Stimulated activated CD8-positive, alpha-beta memory T cell treated with anti-CD3 and anti-CD28 coated beads, Interleukin-7, amount 100 ng/mL, for 1 hour (primary cell): ENCODE measurements at places on chromosomes 3 and 15.

DNA sequence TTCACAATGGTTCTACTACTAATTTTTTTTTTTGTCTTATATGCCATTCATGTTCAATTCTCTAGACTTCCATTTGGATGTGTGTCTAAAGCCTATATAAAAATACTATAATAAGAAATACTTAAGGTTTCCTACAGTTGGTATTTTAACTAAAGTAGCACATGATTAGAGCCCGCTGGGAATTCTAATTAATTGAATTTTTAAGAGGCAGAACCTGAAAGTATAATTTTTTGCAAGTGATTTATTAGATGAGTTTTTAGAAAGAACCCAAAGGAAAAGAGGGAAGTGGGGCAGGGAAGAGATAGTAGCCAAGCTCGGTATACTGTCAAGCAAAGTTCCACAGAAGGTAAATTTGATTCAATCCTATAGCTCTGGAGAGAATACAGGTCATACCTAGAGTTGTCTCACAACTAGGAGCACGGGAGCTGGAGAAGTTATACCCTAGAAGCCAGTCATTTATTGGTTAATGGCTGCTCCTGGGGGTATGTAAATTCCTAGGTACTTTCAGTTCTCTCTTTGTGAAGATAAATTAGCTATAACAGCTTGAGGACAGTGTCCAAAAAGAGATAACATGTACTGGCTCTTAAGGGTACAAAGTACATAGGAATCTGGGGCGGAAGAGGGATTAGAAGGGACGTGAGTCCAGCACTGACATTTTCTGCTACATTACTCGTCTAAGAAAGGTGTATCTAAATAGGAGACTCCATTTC, 225.6 kb downstream of the CNTN6 start:
- no peak for DNase-seq

DNA sequence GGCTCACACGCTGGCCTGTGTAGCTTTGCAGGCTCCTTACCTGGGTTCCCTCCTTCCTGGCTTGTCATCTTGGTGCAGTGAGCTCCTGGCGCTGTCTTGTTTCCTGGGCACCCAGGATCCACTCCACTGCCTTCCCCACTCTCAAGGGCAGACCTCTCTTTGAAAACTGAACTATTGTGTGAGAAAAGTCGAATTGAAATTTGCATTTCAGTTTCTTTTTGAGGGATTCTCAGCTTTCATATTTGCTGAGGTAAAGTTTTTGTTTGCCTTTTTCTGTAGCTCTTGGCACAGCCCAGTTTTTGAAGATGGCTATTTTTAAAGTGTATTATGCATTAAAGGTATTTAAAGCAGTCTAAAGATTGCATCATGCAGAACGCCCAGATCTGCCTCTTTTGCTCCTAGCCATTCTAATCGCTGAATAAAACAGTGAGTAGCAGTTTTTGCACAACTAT, 70.1 kb downstream of the CCK start:
- DNase-seq: no peak

DNA sequence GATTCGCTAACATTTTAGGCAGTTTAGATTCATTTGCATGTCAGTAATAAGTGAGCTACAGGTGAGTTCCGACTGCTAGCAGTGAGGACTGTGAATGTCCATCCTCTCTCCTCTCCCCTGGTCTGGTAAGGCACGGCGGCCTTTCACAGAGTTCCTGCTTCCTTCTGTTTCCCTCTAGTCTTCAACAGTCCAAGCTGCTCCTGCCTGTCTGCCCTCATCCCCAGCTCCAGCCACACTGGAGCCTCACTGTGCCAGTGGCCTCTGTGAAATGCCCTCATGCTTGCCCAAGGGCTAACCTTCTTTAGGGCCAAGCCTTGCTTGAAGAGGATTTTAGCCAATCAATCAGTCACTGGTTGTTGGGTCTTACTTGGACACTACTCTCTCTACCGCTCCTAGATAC, 145.8 kb upstream of the BHLHE40 start:
- no peak for DNase-seq

DNA sequence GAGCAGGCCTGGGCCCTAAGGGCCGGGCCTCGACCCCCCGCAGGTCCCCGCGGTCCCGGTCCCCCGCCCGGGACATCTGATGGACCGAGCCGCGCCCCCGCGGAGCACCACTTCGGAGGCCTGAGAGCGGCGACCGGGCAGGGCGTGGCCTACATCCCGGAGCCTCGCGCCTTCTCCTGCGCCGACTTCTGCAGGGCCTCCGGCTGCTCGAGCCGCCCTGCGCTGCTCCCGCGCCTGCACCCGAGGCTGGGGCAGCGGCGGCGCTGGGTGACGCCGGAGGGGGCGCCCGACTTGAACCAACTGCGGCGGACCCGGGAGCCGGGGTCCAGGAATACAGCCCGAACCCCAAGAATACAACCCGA, 14.9 kb upstream of the GP9 start:
- no peak for DNase-seq

GRCh38 chr3:187044206-187044605, 95.1 kb downstream of the RPL39L start:
- no peak for DNase-seq

DNA sequence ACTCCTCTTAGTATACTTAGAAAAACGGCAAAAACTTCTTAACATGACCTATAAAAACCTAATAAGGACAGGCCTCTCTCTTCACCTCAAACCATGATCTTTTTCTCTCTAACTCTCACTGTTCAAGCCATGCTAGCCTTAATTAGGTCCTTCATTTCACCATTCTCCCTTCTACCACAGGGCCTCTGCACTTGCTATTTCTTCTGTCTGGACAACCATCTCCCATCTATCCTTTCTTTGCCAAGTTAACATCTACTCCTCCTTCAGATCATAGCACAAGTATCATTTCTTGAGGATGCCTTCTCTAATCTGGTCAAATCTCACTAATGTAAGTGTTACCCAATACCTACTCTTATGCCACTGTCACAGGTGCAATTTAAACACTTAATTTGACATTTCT, 39.1 kb downstream of the TMCC1 start:
- no peak for DNase-seq

DNA sequence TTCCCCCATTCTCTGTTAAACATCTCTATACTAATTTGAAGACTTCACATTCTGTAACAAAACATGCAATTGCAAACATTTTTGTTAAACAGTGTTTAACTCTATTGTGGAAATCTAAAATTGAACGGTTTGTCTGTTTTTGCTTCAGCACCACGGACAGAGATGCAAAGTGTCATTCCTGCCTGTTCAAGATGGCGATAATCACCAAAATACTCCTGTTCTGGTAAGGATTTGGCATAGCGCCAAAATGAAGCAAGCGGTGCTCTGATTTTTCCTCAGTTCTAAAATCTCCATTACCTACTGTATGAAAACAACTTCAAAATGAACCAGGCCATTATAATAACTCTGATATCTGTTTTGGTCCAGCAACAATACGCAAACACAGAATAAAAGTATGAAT, 129.7 kb upstream of the TUSC7 start:
- no peak for DNase-seq

DNA sequence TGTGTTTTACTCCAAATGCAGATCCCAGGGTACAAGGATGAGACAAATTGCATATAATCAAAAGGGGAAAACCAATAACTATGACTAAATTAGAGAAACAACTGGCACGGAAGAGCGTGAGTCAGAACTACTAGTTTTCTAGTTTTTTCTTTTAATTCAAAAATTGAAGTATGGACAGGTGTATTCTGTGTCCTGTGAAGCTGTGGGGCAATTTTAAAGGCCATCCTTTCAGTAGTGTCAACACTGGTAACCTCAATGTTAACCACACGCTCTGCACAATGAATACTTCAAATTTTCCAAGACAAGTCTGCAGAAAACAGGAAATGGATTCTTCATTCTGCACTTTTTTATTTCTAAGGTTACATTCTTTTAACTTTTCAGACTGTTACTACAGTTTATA, 32.5 kb upstream of the GOLGA8A start:
- no peak for DNase-seq

DNA sequence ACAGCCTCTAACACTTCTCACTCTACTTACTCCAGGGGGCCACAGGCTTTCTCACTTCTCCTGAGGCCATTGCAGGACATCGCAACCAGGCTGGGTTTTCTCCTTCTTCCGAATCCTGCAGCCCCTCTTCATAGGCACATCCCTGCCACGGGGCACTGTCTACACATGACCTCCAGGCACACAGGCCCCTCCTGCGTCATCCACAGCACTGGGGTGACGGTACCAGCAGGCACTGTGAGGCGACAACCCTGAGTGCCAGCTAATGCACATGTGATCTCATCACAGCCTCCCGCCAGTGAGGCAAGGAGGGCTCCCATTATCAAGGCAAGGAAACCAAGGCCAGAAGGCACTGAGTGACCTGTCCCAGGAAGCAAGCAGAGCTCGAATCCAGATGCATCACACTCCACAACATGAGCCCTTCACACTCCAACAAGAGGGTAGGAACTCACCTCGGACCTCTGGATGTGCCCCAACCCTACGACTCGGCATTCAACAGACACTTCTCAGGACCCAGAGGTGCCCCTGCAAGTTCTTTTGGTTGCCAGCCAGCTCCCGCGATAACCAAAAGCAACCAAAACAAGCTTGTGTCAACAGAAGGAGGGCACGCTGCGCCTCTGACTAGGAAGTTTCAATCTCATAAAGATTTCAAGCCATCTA, 16.7 kb downstream of the FAM174B start:
- DNase-seq: no peak

GRCh38 chr3:152818027-152818426, 16.9 kb upstream of the P2RY1 start:
- no peak for DNase-seq

DNA sequence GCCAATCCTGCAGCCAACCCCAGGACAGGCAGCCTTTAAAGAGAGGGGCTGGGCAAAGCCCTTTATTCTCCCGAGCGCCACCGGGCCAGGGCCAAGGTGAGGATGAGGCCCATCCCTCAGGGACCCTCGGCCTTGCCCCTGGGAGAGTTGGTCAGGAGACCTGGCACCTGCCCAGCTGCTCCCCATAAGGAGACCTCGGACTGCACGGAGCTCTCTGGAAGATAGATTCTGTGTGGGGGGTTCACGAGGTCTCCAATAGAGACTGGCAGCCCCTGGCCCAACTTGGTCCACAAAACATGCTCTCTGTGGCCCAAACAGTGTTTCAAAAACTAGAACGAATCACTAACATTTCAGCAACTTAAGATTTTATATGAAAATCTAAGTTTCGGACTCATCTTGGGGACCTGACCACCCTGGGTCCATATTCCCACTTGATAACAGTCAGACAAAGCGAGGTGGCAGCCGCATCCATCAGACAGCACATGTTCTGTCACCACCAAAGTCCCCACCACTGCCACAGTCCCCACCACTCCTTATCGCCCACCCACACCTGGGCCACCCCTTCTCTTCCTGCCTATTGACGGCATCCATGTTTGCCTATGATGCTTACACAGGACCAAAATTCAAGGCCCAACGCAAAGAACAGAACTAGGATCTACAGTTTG, 114.4 kb upstream of the RPL32 start:
- DNase-seq: no peak

- no peak for DNase-seq
These were observed 133.3 kb downstream of the SUCLG2 start for GRCh38 chr3:67521053-67521646.

DNA sequence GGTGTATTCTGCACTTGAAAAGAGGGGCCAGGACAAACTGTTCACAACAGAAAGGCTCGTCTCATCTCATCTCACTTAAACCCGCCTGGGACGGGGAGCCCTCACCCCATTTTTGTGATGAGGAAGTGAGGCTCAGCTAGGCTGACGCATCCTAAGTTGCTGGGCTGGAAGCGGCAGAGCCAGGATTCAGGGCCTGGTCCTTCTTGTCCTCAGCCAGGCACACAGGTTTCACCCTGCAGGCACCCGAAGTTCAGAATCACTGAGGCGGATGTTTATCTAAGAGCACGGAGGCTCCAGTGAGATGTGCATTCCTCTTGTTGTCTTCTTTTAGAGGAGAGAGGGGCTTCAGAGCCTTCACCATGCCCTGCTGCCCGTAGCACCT, 51.1 kb upstream of the PLXNA1 start:
- no peak for DNase-seq

GRCh38 chr3:127740136-127740915, 67.6 kb downstream of the ABTB1 start:
- DNase-seq: no peak

DNA sequence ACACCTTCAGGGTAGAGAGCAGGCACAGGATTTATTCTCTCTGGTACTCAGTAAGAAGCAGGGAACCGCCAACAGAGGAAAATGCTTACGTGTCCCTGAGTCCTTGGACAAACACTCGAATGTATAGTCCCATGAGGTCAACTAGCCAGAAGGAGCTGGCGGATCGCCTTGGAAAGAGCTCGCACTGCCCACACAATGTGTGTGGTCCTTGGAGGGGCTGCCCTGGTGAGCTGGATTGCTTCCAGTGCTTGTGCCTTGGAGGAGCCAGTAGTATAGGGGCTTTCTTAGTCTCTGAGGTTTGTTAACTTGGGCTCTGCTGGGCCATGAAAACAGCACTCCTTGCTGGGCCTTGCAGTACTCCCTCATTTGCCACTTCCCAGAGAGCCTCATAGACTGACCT, 40.7 kb upstream of the VILL start:
- no peak for DNase-seq

GRCh38 chr3:154130540-154130939, 9.3 kb downstream of the ARHGEF26 start:
- no peak for DNase-seq

- no peak for DNase-seq
These were observed at the start of gene RYR3 for GRCh38 chr15:33310481-33311311. RYR3 (plus strand) TSS chr15:33310967; CDS start chr15:33311046, 79 bp downstream.

- no peak for DNase-seq
These were observed 107.1 kb upstream of the ICE2 start for GRCh38 chr15:60585743-60586708.

DNA sequence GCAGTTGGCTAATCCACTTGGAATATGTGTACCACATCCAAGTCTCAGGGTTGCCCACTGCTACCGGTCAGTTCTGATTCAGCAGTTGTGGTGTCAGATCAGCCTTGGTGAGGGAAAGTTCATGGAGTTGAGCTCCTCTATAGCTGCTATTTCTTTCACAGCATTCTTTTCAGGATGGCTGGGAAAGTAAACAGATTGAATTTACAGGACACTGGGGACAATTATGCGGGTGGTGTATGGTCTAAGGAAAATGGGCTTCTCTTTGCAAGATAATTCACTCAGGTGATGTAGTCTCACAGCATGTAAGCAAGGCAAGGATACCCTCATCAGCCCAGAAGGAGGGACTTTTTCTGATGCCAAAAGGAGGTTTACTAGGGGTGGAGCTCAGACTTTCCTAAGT, 249.9 kb downstream of the DOCK3 start:
- DNase-seq: no peak

- DNase-seq: no peak
These were observed 7.9 kb downstream of the FAH start for GRCh38 chr15:80160570-80161156.

- DNase-seq: no peak
These were observed 6.2 kb downstream of the PLA2G4D start for GRCh38 chr15:42087926-42088800.

- no peak for DNase-seq
These were observed 185.9 kb upstream of the GBE1 start for GRCh38 chr3:81947359-81947758.

GRCh38 chr3:89679686-89680085, 572.3 kb downstream of the EPHA3 start:
- DNase-seq: no peak

- DNase-seq: no peak
These were observed 88.9 kb upstream of the NEDD4 start for GRCh38 chr15:56082263-56082761.

- DNase-seq: no peak
These were observed 26.3 kb downstream of the DZIP1L start for GRCh38 chr3:138089091-138089490.
